RPMI7951 (cell line): ENCODE measurements at places on chromosomes 6 and 20. TPM values are rescaled to one million over a fixed set of nuclear protein-coding genes. Genes with fewer than 3 reads are reported as not detected.
A peak's percentile ranks its signal among the peaks of the same experiment; 100 is the strongest.

The CTAGE9 gene
- total RNA-seq, result not detected in 2 replicates

The ASCC3 gene
- total RNA-seq, result 40.7 and 42.1 TPM in 2 replicates

The PCSK2 gene
- total RNA-seq, result not detected in 2 replicates

The TAGAP gene
- total RNA-seq, result not detected in 2 replicates

The BPI gene
- 0.24 and 0.29 TPM in 2 replicates for total RNA-seq

The SCRT2 gene
- not detected in 2 replicates for total RNA-seq

The SPAG4 gene
- total RNA-seq, result 24.9 and 38.5 TPM in 2 replicates

The SLC25A27 gene
- 1.8 and 2.6 TPM in 2 replicates for total RNA-seq

The PNPLA1 gene
- total RNA-seq, result not detected in 2 replicates

The KIF6 gene
- total RNA-seq, result 2.6 and 4.9 TPM in 2 replicates

The ELMO2 gene
- 34.3 and 41.2 TPM in 2 replicates for total RNA-seq

DNA sequence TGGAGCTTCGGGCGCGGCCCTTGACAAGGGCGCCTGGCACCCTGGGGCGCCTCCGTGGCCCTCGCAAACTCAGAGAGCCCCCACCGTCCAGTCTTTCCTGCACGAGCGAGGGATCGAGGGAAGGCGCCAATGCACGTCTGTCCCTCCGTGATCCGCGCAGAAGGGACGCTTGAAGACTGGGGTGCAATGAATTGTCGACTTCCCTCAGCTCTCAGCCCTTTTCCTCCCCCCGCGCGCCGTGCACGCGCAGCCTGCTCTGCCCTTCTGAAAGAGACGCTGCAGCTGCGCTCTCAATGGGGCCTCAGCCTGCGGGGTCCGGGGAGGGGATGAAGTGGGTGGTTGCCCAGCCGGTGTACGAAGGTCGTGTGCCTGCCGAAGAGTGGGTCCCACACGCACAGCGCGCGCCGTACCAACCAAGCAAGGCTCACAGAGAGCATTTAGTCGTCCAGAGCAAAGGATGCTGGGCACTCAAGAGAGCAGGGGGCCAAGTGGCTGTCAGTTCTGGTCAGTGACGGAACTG, 5.5 kb upstream of the SOX4 start:
- peak; percentile 58 for DNase-seq

GRCh38 chr6:79605968-79606764, 25.0 kb upstream of the SH3BGRL2 start:
- no peak for DNase-seq

GRCh38 chr6:166775180-166775922, 148.3 kb upstream of the RPS6KA2 start:
- peak; percentile 65 for DNase-seq

- DNase-seq, result no peak
Measured at GRCh38 chr6:74250161-74250818, 554.3 kb downstream of the CD109 start.

- peak; percentile 50 for DNase-seq
Measured at GRCh38 chr6:108562503-108562993, 1.8 kb downstream of the FOXO3 start.

DNA sequence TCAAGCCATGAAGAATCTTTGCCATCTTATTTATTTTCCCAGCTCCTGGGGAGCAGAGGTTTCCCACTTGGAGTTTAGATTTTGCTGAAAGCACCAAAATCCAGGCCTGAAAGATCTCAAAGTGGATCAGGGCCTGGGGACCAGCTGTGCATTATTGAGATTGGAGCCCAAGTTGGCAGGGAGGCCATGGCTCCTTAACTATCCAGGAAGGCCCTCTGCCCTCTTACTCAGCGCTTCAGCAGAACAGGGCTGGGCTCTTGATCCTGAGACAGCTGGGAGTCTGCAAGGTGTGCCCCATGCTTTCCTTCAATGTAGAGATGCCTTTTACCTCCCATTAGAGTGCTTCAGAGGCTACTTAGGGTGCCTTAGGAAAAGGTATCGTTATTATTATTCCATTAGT, 24.6 kb downstream of the FOXO3 start:
- no peak for DNase-seq

DNA sequence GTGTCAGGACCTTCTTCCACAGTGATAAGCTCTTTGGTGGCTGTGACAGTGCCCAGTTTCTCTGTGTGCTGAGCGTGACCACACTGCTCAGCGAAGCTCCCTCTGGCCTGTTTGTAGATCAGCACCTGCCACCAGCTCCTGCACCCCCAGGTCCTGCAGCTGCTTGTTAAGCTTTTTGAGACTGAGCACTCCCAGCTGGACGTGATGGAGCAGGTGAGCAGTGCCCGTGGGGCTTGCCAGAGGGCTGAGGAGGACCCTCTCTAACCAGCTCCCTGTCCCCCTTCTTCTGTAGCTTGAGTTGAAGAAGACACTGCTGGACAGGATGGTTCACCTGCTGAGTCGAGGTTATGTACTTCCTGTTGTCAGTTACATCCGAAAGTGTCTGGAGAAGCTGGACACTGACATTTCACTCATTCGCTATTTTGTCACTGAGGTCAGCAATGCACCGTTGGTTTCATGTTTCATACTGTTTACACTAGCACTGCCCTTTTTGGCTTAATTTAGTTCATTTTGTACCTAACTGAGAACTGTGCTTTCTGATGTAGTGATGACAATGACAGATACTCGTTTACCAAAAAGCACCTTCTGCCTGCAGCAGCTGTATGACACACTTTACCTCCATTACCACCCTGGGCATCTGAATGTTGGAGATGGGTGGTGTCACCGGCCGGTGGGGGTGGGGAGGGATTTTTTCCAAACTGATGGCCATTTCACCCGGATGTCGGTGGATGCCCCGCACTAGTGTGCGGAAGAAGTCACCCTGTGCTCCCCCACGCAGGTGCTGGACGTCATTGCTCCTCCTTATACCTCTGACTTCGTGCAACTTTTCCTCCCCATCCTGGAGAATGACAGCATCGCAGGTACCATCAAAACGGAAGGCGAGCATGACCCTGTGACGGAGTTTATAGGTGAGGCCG, 12.5 kb downstream of the NELFCD start:
- DNase-seq, result no peak

- DNase-seq, result no peak
Measured at GRCh38 chr6:4677011-4677750, 99.0 kb upstream of the CDYL start.

DNA sequence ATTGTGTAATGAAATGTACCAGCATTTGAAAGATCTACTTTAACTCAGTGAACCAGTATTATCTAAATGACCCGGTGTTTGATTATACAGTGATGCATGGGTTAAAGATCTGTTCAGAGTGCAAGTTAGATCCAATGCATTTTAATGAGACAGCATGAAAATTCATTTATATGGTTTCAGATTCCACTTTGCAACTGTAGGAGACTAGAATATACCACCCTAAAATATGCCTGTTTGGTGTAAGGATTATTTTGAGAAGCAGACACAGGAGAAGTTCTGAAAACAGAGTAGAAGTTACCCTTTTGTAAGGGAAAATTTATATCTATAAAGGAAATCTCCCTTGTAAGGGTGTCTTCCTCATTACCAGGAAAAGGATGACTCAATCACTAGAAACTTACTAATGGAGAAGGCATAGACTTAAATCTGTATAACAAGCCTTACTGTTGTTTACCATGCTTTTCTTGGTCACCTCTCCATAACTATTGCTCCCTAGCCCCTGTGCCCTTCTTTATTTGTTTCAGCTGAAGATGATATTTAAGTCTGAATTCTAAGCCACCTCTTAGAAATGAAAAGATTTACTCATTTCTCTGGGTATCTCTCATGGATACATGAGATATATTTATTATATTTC, 105.4 kb downstream of the NCOA3 start:
- DNase-seq, result peak; percentile 41

DNA sequence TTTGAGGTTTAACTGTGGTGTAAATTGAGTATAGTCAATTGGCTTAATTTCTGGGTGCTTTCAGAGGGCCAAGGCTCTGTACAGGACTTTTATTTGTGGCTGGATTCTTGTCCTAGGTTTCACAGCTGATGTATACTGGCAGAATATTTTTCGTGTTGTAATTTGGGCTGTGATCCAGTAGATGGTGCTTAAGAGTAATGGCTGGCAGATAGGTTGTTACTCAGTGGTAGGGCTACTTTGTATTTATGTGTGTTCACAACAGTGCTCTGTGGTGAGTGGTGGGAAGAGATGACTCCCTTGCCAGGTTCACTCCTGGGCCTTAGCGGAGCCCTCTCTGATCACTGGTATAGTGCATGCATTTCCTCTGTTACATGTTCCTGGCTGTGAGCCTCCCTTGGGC, 34.5 kb upstream of the FERMT1 start:
- no peak for DNase-seq

GRCh38 chr20:32823737-32824588, 4.2 kb downstream of the MAPRE1 start:
- no peak for DNase-seq

DNA sequence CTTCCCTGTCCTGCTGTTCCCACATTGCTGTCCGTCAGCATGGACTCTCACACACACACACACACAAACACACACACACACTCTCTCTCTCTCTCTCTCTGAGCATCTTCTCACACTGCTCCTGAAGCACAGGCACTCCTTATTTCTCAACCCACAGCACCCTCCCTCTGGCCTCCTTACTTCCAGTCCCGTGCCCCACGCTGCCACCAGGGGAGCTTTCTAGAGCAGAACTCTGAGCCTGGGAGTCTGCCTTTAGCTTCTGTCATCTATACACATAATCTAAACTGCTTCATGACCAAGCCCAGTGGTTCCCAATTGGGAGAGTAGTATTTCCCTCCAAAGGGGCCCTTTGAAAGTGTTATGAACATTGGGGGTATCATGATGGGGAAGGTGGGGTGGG, 29.1 kb downstream of the HECA start:
- DNase-seq, result no peak

GRCh38 chr6:149903938-149904611, 6.2 kb upstream of the RAET1E start:
- no peak for DNase-seq

- no peak for DNase-seq
Measured at GRCh38 chr6:97040355-97040860, 115.9 kb downstream of the KLHL32 start.

- DNase-seq, result no peak
Measured at GRCh38 chr6:13261464-13261994, 66.8 kb downstream of the TBC1D7 start.

DNA sequence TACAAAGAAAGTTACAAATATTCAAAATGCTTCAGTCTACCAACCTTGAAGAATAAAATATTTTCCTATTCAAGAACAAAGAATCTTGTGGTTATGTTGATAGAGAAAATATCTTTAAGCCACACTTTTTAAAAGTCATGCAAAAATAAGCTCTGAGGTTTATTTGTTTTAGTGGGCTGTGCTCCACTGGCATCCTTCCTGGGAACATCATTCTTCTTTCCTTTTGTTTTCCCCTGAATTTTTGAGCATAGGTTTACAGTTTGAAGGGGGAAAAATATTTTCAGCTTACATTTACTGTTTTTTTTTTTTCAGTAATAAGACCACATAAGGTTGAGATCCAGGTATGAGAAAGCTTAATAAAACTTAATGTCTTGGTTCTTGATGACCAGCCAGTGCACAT, 72.0 kb upstream of the BACH2 start:
- DNase-seq, result peak; percentile 49

DNA sequence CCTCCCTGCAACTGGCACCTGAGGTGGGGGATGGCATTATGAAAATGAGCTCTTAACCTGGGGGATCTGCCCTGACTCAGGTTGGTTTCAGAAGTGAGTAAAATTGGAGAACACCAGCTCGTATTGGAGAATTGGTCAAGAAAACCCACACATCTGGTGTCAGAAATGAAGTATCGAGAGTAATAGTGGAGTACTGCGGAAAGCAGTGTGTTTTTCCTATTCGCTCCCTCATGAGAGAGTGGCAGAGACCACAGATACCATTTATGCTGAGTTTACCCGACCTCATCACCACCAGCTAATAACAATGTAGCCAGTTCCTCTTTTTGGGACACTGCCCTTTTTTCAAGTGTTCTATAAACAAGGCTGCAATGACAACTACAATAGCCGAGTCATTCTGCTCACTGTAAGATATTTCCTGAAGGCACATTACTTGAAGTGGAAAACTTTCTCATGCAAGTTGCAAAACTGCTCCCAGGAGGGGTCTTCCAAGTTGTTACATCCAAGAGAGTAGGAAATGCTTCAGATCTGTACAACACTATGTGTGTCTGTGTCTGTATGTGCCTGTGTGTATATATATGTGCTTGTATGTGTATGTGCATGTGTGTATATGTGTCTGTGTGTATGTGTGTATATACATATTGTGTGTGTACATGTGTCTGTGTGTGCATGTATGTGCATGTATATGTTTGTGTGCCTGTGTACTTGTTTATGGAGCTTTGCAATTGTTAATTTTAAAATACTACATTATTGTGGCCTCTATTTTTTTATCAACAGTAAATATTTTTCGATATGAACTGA, 106.0 kb upstream of the CST7 start:
- peak; percentile 37 for DNase-seq

DNA sequence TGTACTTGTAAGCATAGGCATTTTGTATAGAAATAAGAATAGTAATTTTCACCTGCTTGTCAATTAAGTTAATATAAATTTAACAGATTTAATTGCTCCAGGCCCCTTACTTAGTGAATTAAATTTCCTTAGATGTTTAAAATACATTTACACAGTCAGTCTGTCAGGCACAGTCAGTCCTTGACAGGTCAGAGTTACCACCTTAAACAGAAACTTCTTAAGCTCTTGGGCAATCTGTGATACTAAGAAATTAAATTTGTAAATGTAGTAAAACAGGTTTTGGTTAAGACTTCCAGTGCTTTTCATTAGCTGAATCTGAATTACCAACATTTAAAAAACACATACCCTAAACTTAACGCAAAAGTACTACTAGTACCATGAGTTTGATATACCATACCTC, 15.9 kb downstream of the PTPRA start:
- DNase-seq, result no peak
